ENCODE measurements at places on chromosomes 2 and 18. TPM values are rescaled to one million over a fixed set of nuclear protein-coding genes. Genes with fewer than 3 reads are reported as not detected.
A peak's percentile ranks its signal among the peaks of the same experiment; 100 is the strongest.

GRCh38 chr2:111166115-111166514 lies 45.4 kb downstream of the BCL2L11 start:
- DNase-seq = no peak

DNA sequence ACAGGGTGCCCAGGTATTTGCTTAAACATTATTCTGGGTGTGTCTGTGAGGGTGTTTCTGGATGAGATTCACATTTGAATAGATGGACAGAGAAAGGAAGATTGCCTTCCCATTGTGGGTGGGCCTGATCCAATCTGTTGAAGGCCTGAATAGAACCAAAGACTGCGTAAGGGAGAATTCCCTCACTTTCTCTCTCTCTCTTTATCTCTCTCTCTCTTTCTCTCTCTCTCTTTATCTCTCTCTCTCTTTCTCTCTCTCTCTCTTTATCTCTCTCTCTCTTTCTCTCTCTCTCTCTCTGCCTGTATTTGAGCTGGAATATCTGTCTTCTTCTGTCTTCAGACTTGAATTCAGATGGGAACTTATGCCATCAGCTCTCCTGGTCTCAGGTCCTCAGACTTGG lies 148.4 kb downstream of the FAM124B start:
- DNase-seq = no peak

- DNase-seq = no peak
Observed at GRCh38 chr2:216392018-216392562, 19.8 kb upstream of the MARCHF4 start.

- DNase-seq = no peak
Observed at GRCh38 chr2:160731856-160732255, 238.2 kb upstream of the RBMS1 start.

- no peak for DNase-seq
Observed at GRCh38 chr2:75466708-75467311, 93.9 kb downstream of the EVA1A start.

DNA sequence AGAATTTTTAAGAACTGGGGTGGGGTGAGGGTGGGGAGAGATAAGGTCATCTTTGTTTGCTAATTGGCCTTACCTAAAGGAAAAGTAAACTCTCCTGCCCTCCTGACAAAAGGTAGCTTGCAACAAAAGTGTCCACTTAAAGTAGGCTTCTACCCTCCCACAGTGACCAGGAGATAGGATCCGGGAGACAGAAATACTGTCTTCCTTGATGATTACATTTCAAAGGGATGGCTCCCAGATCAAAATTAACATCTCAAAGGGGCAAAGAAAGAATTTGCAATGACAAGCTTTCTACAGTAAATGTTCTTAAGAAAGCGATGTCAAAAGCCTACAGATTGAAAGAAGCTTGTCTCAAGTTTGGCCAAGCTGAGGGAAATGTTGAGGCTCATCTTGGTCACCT lies 775.3 kb downstream of the CPS1 start:
- DNase-seq = no peak

DNA sequence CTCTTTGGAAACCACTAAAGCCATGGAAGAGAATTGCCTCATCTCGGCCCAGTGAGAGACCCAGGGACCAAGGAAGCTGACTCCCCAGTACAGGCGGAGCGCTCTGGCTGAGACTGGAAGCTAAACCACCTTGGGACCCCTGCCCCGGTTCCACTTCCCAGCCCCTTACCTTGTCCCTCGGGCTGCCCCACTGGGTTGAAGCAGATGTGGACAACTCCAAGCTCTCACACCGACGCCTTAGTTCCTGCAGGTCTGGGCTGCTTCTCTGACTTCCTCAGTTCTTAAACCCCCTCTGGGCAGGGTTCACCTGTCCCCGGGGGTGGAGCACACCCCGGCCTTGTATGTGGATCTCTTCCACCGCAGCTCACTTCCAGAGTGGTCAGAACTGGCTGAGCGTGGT lies 266.2 kb downstream of the PHLPP1 start:
- no peak for DNase-seq

DNA sequence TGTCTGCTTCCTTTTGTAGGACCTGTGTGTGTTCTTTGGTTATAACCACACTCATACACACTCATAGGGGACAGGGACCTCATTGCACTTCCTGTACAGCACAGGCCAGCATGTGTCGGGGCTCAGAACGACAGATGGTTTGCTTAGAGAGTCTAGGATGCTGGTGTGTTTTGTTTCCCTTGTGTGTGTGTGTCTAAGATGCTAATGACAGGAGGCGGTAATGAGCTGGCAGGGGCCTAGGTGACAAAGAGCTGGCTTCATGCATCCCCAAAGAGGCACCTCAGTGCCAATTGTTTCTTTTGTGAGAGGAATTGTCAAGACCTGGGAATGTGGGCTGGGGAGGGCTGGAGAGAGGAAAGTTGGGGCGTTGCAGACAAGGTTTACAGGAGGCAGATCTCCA lies 66.6 kb downstream of the CELF4 start:
- no peak for DNase-seq

GRCh38 chr18:58723810-58724602 lies 52.7 kb downstream of the MALT1 start:
- no peak for DNase-seq

DNA sequence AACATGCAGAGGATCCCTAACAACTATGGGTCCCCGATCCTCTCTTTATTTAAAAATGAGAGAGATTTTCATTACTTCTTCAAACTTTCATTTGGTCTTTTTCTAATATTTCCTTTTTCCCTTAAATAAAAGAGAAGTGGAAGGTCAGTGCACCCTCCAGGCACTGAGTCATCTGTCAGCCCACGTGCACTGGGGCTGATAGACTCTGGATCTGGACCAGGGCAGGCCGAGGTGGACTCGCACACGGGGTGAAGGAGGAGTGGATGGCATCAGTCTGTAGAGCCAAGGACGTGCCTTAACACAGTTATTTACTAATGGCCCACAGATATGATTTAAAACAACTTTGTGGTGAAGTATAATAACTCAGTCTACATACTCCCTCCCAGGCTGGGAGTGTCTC lies 214.4 kb upstream of the TMEM200C start:
- no peak for DNase-seq

DNA sequence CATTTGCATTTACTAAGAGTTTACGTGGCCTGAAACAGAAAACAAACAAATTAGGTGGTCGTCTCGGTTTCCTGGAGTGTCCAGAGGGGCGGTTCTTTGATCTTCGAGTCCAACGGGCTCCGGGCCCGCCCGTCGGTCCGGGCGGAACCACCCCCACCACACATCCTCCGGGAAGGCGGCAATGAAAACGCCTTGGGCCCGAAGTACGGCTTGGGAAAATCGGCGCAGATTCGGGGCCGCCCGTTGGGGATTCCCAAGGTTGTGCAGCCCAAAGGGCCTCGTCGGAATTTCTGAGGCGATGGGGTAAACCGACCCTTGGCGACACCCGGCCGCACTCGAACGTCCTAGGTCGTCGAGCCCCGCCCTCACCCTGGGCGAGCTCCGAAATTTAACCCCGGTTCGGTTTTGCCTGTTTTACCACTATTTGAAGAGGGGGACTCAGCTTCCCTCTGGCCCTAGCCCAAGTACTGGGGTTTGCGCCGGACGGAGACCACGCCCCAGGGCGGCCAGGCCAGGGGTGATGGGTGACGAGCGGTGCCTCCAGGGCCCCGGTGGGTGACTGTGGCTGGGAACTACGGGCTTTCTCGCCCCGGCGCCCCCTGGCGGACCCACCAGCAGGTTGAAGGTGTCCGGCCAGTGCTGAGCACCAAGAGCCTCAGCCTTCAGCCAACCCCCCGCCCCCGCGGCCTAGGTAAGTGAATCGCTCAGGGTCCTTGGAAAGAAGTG lies 1.9 kb upstream of the CFAP53 start:
- peak; percentile 83 for DNase-seq

DNA sequence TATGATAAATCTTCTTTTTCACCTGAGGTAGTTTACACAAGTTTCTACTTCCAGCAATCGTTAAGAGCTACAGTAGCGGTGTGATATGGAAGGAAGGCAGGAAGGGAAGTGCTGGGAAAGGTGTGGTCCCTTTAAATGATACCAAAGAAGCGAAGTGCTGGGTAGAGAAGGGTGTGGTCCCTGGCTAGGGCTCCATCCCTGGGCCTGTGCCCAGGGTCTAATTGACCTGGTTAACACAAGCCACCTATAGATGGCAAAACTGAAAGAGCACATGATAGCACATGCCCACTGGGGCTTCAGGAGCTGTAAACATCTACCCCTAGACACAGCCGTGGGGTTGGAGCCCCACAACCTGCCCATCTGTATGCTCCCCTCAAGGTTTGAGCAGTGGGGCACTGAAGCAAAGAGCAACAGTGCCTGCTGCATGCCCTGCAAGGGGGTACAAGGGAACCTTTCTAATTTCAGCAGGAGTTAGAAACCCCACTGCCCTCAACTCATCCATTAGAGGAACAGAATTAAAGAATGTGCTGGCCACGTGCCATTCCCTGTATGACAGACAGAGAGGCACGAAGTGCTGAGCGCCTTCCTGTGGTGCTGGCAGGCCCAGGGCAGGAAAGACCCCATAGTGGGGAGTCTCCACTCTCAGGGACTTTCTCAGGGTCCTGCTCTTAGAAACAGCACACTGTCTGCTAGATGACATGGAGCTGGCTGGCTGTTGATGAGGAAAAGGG lies 153.1 kb upstream of the LMAN1 start:
- DNase-seq = no peak

GRCh38 chr2:12718711-12719399 lies 2.1 kb downstream of the TRIB2 start:
- DNase-seq = no peak

- no peak for DNase-seq
Observed at GRCh38 chr2:127514076-127514475, 12.2 kb downstream of the IWS1 start.

GRCh38 chr2:96547203-96547641 lies 10.7 kb downstream of the ARID5A start:
- DNase-seq = no peak

DNA sequence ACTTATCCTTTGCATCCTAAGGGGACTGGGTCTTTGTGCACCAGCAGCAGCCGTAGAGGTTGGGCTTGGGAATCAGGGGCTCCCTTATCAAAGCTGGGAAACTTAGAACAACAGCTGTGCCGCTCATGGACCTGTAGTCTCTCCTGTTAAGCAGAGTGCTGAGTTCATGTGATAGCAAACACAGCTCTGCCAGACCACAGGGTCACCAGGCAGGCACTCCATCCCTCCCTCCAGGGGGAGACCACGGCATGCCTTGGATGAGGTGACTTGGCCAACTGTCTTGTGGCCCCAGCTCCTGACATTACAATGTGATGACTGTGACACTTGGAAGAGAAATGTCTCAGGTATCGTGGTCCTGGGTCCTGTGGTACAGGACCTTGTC lies 60.0 kb downstream of the DGKD start:
- DNase-seq = no peak

DNA sequence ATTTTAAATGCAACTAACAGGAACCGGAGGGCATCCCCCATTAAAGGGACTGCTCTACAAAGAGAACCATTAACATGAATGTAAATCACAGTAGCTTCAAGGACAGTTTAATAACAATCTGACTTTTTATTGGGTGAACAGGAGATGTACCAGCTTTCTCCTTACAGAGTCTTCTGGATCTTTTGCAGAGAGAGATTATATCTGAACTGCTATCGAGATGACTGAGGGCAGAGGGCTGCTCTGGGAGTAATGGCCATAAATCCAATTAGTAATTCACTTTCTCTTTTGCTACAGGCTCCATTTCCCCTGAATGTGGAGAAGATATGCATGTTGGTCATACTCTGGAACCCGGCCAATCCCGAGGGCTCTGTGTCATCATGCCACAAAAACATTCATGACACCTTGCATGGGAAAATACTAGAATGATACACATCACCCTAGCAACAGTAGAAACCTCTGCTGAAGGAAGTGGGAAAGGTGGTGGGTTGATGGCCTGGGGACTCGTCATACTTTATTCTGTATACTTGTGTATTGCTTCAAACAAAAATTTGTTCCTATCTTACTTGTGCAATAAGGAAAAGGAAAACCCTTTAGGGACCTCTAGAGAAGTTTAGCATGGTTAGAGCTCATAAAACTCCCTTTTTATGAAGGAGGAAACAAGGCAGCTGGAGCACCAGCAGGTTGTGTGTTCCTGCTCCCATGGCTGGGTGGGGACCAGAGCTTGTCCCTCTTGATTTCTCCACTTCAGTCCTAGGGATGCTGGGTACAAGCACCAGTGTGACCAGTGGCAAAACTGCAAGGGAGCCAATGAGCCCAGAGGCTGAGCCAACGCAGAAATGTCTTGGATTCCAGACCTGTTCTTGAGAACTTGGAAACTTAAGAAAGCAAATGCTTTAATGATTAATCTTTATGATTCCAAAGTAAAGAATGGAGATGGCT lies 26.0 kb downstream of the CTAGE1 start:
- peak; percentile 1 for DNase-seq

GRCh38 chr2:8577573-8577972 lies 104.3 kb upstream of the ID2 start:
- DNase-seq = no peak

- DNase-seq = no peak
Observed at GRCh38 chr18:48038636-48039035, 108.2 kb upstream of the SMAD2 start.

GRCh38 chr18:24603151-24603550 lies 142.7 kb downstream of the HRH4 start:
- DNase-seq = no peak

DNA sequence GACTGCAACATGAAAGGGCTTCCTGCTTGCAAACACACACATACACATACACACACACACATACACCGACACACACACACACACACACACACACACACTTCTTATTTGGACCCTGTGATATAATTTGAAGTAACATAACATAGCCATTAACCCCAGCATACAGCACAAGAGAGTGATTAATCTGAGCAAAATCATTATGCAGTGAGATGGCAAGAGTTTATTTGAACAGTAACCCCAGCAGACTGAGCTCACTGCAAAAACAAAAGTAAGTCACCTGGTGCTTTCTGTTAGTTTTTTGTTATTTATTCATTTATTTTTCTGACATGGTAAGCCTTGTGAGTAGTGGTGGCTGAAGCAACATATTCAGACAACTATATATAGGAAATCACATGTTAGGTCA lies 93.7 kb downstream of the NOL4 start:
- no peak for DNase-seq

GRCh38 chr2:14706201-14706600 lies 73.7 kb downstream of the LRATD1 start:
- no peak for DNase-seq

GRCh38 chr2:144464730-144465129 lies 55.2 kb downstream of the ZEB2 start:
- no peak for DNase-seq

GRCh38 chr2:200363279-200363678 lies 56.8 kb downstream of the SPATS2L start:
- no peak for DNase-seq

TRPM8 gene
- not detected for total RNA-seq

SEMA4C gene
- 26.1 TPM for total RNA-seq

PAPOLG gene
- total RNA-seq = 13.2 TPM

COPS8 gene
- total RNA-seq = 22.4 TPM

STPG4 gene
- total RNA-seq = not detected

RAB31 gene
- total RNA-seq = 1.9 TPM

ONECUT2 gene
- under 0.01 TPM for total RNA-seq

PLB1 gene
- 7.8 TPM for total RNA-seq

SLC35G4 gene
- total RNA-seq = not detected

SP110 gene
- total RNA-seq = 48.2 TPM

GPC1 gene
- total RNA-seq = 1.9 TPM

ITPRID2 gene
- total RNA-seq = 55.2 TPM

ZNF385B gene
- not detected for total RNA-seq

PMAIP1 gene
- 23.4 TPM for total RNA-seq

GREB1L gene
- not detected for total RNA-seq

ARHGAP28 gene
- total RNA-seq = under 0.01 TPM

GPR17 gene
- not detected for total RNA-seq
